ENCODE measurements at places on chromosomes 7 and 10.
A peak's percentile ranks its signal among the peaks of the same experiment; 100 is the strongest.

DNA sequence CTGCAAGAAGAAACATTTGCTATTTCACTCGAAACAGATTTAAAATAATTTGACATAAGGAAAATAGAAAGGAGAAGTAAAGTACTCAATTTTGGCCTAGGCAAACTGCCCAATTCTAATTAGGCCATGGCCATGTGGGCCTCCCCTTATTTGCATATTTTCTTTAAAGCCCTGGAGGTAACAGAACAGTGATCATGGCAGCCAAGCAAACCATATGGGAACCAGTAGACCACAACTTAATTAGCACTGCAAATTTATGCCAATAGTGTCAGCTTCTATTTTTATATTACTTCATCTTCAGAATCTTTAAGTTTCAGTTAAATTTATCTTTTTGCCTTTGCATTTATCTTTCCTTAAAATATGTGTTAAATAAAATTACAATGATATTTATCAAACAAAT, 63.3 kb upstream of the THSD7A start:
- DNase-seq = no peak

DNA sequence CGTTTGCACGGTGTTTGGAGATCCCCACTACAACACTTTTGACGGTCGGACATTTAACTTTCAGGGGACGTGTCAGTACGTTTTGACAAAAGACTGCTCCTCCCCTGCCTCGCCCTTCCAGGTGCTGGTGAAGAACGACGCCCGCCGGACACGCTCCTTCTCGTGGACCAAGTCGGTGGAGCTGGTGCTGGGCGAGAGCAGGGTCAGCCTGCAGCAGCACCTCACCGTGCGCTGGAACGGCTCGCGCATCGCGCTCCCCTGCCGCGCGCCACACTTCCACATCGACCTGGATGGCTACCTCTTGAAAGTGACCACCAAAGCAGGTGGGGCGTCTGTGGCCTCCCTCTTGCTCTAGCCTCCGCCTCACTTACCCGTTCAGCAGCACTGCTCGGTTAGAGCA, 173.5 kb downstream of the BMPER start:
- no peak for DNase-seq

DNA sequence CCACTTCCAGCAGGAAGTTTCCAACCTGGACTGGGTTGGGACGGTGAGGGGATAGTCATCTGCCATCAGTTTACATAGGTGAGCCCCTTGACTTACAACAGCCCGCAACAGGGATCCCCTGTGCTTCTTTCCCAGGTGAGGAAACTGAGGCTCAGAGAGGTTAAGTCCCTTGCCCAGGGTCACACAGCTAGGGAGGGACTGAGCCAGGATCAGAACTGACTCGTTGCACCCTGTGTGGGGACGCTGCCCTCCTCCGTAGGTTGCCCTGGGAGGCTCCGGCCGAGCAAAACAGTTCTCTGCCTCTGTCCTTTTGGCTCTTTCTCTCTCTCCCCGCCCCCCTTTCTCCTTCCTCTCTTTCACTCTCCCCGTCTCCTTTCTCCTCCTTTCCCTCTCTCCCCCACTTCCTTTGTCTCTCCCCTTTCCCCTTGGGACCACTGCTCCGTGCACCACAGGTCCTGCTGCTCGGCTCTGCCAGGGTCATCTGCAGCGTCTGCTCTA, 117.4 kb upstream of the PPIF start:
- DNase-seq = no peak

- peak; percentile 73 for DNase-seq
Observed at GRCh38 chr7:104272767-104273384, 55.5 kb upstream of the LHFPL3 start.

- peak; percentile 40 for DNase-seq
Observed at GRCh38 chr7:151025924-151026671, 1.8 kb upstream of the ATG9B start.

DNA sequence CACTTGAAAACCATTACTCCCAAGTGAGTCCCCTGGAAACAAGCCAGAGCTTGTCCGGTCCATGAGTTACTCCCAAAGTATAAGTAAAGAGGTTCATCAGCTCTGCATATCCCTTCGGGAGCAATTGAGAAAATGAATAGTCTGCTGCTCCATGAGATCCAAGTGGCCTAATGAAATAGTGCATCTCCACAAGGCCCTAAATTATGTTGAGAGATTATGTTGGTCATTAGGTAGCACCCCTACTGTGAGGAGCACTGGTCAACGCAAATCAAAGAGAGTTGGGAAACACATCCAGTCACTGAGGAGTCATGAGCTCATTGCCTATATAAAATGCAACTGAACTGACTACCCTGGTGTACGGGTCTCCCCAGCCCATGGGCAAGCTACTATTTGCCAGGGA, 205.5 kb upstream of the AOAH start:
- no peak for DNase-seq

GRCh38 chr10:19944911-19945663, 128.9 kb downstream of the PLXDC2 start:
- no peak for DNase-seq

DNA sequence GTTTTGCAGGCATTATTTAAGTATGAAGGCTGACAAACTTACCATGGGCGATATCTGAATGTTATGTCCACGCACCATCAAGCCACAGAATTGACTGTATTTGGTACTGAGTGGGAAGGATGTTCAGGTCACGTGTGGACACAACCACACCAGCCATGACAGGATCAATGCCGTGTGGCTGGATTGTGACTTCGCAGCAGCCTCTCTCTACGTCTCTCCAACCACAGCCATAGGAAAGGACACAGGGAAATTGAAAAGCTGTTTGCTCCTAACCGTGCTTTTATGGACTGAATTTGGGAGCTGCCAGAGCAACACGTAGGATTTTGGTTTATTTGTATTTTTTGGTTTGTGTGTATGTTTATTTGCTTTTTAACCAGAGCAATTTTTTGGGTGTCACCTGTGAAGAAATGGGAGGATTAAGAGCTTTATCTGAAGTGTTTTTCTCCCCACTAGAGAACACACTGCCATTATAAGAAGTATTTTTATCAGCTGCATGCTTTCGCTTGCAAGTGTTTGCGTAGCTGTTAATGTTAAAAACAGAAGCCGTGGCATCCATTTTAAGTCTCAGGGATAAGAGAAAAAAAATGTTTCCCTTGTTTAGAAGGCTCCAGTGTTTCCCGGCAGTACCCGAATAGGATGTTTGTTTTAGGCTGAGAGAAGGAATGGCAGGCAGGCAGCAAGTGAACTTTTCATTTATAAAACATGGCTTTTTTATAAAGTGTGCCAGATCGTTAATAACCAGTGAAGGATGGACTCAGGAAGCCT, 401.1 kb upstream of the NFE2L3 start:
- no peak for DNase-seq

DNA sequence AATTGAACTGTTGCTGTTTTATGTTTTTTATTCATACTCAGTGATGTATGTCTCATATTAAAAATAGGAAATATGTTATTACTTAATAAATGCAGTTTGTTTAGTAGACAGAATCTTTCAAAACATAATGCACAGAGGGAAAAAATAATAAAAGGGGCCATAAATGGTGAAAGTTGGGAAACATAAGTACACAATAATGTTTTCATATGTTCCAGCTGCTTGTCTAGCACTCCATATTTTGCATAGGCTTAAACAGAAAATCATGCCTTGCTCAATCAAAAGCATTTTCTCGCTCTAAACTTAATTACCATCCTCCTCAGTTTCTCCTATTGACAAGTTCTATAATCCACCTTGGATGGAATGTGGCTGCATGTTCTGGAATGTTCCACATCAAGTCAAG, 333.2 kb downstream of the PLXNA4 start:
- no peak for DNase-seq

- no peak for DNase-seq
Observed at GRCh38 chr10:2852574-2853323, 214.6 kb upstream of the PFKP start.

DNA sequence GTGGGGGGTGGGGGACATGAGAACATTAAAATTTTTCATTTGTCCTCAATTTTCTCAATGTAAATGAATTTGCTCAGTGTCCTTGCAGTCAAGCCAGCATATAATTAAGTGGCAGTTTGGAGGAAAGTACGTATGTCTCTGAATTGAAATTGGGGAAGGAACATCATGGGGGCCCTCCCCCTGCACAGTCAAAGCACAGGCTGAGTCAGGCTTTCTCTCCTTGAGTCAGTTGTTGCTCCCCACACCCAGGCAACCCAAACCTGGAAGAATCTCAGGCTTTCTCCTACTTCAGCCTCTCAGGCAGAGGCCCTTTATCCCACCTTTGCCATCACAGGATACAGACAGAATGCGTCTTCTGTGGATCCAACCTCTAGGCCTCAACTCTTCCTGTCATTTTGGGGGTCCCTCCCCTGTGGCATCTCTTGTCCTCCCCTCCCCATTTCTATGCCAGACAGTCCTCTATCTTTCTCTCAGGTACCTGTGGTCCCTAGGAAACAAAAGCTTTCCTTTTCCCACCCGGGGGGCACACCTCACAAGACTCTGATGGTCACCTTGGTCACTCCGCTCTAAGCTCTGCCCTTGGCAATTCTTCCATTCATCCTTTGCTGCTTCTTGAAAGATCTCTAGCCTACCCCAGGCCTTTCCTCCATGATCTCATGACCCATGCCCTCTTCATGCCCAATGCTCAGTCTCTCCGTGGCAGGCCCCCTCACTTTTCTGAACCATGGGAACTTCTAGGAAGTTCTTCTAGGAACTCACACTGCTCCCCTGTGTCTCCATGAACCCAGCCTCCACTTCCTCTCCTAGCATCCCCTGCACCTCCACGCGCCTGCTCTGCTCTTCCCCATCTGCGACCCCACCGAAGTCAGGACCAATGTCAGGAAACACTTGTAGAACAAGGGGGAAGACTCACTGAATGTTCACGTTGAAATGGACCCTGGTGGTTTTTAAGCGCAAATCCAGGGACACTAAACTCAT, 40.4 kb downstream of the CREB3L2 start:
- DNase-seq = no peak

- DNase-seq = no peak
Observed at GRCh38 chr10:133060466-133060865, 27.3 kb upstream of the ADGRA1 start.

- DNase-seq = no peak
Observed at GRCh38 chr10:117960345-117960935, 86.3 kb downstream of the RAB11FIP2 start.

GRCh38 chr10:5811387-5811821, 1.8 kb downstream of the GDI2 start:
- DNase-seq = peak; percentile 55

DNA sequence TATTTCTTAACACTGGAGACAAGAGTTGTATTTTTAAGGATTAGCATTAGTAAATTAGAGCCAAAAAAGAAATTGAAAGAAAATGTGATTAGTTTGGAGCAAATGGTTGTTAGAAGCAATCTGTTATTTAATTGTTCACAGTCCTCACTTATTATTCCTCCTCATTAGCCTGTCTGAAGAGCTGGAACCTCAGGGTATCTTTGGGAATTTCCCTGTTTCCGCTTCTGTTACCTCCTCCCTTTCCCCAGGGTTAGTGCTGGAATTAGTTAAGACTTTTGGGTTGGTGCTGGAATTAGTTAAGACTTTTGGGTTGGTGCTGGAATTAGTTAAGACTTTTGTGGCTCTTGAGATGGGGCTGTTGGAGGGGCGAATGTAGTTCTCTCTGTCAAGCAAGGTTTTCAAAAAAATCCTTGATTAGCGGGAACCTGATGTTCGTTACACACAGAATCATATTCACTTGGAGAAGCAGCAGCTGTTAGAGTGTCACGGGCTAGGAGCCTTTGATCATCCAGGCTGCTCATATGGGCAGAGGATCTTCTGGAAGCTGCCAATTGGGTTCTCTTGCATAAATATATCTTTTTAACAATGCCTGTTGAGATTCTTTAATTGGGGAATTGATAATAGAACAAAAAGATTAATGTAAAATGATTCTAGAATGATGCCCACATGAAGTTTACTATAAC, 251.0 kb upstream of the NPSR1 start:
- peak; percentile 10 for DNase-seq

- DNase-seq = no peak
Observed at GRCh38 chr7:109044691-109045090, 475.0 kb downstream of the DNAJB9 start.

DNA sequence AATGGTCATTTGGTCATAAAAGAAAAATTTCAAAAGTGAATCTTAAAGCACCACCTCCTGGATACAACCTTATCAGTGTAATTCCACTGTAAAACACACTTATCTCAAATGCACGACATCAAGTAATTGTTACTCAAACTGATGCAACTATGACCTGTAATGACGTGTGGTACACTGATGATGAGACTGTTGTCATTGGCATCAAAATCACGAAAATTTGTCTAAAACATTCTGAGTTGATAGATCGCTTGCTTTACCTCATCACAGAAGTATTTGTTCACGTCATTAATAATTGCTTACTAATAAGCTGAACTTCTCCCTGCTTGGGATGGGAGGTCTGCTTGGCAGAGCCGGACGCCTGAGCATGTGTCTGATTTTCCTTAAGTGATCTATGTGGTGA, 221.8 kb upstream of the KLF6 start:
- no peak for DNase-seq

Data from NCI-H82 (cell line).